Smooth muscle cell of the umbilical artery (primary cell): ENCODE measurements at places on chromosomes 16 and 17. TPM values are rescaled to one million over a fixed set of nuclear protein-coding genes. Genes with fewer than 3 reads are reported as not detected.

Gene NPW
- total RNA-seq = 0.30 and 0.65 TPM in 2 replicates

Gene KCTD19
- not detected in 2 replicates for total RNA-seq

Gene CHTF8
- total RNA-seq = 36.8 and 67.8 TPM in 2 replicates

Gene ABCA8
- total RNA-seq = 43.0 and 80.8 TPM in 2 replicates

Gene TMEM220
- total RNA-seq = 0.69 and 1.2 TPM in 2 replicates

Gene ANKRD40CL
- total RNA-seq = not detected in 2 replicates

Gene KRT33A
- not detected in 2 replicates for total RNA-seq

Gene GRAP
- total RNA-seq = under 0.01 and 0.23 TPM in 2 replicates

Gene MYL4
- total RNA-seq = 0.23 TPM in 1 of 2 replicates, not detected in the other

Gene MYH13
- total RNA-seq = under 0.01 and 0.05 TPM in 2 replicates

Gene EPX
- not detected in 2 replicates for total RNA-seq

Gene SPATA32
- not detected in 2 replicates for total RNA-seq

Gene TPSB2
- not detected in 2 replicates for total RNA-seq

Gene AXIN2
- 0.59 and 0.97 TPM in 2 replicates for total RNA-seq

Gene NPIPA3
- 0.37 and 0.59 TPM in 2 replicates for total RNA-seq

Gene OR1F1
- not detected in 2 replicates for total RNA-seq

Gene FLII
- 175 and 363 TPM in 2 replicates for total RNA-seq

Gene C17orf67
- total RNA-seq = 0.59 and 0.78 TPM in 2 replicates

Gene GRN
- 292 and 344 TPM in 2 replicates for total RNA-seq

Gene VWA3A
- 0.18 TPM in 1 of 2 replicates, not detected in the other for total RNA-seq

Gene YPEL2
- 10.0 and 19.0 TPM in 2 replicates for total RNA-seq

Gene PRR15L
- total RNA-seq = not detected in 2 replicates

Gene KCNH4
- not detected in 2 replicates for total RNA-seq

Gene SULT1A2
- total RNA-seq = not detected in 2 replicates

Gene TBC1D16
- total RNA-seq = 38.3 and 63.0 TPM in 2 replicates

Gene KRTAP9-4
- not detected in 2 replicates for total RNA-seq

Gene TMC5
- not detected in 2 replicates for total RNA-seq

Gene KRTAP4-3
- not detected in 2 replicates for total RNA-seq

Gene FBXL19
- 25.2 and 25.5 TPM in 2 replicates for total RNA-seq

Gene KRT33B
- 0.30 and 0.32 TPM in 2 replicates for total RNA-seq

Gene CES1
- 0.30 TPM in 1 of 2 replicates, not detected in the other for total RNA-seq

Gene CDC42EP4
- 27.0 and 54.2 TPM in 2 replicates for total RNA-seq

Gene REXO5
- total RNA-seq = 3.6 and 5.6 TPM in 2 replicates

Gene EXOC3L1
- not detected in 2 replicates for total RNA-seq

Gene TNFSF12
- total RNA-seq = 7.4 and 16.3 TPM in 2 replicates

Gene LITAFD
- not detected in 2 replicates for total RNA-seq

Gene KRT24
- not detected in 2 replicates for total RNA-seq

Gene CSNK2A2
- total RNA-seq = 35.3 and 49.3 TPM in 2 replicates

Gene CUEDC1
- total RNA-seq = 7.4 and 9.1 TPM in 2 replicates

Gene NPIPB9
- 3.6 and 4.6 TPM in 2 replicates for total RNA-seq
